ENCODE measurements at places on chromosomes 4 and X.

GRCh38 chr4:154953691-154954090 lies 172.6 kb downstream of the RBM46 start:
- DNase-seq, result no peak

- peak; percentile 9 for DNase-seq
Observed at GRCh38 chr4:102308032-102308799, 37.1 kb downstream of the SLC39A8 start.

DNA sequence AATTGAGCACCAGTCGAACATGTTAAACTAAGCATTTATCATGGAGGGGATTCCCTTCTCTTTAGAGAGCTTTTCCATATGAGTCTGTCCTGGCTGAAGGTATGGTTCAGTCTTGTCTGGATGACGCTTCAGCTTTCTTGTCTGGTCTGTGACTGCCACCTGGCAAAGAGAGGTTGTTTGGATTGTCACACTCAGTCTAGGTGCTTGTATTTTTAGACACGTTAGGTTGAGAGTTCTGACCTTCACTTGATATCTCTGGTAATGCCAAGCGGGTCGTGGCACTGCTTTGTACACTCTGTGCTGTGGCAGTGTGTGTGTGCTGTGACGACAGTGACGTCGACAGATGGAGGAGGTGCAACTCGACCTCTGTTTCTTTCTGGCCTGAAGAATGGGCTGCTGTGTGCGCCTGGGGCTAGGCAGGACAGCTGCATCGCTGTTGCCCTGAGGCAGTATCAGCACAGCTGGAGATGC lies 12.6 kb downstream of the NOCT start:
- DNase-seq, result no peak

DNA sequence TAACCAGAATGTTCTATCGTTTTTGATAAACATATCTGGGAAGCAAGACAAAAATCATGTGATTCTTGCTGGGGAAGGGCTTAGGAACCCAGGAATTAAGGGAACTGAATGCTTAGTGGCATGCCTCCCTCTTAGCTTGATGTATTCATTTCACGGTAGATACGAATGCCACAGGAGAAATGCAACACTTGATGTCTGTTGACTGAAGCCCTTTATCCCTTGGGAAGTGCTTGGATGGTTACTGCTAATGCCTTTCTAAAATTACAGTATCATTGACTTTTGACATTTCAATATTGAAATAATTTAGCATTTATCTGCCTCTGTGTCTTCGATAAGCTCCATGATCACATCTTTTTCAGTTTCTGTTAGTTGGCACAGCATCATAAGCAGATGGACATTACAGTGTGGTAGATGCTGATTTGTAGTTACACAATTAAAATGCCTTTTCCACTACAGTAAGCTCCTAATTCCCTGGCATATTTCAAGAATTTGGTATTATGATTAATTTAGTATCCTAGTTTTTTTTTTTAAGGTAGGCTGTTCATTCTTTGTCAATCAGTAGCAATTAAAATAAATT lies 226.7 kb downstream of the ARHGAP10 start:
- DNase-seq, result no peak

GRCh38 chr4:135670548-135670947 lies 1469.0 kb upstream of the PABPC4L start:
- DNase-seq, result peak; percentile 12

GRCh38 chr4:39521253-39521919 lies 5.9 kb downstream of the UGDH start:
- no peak for DNase-seq

GRCh38 chr4:89834486-89835209 lies 2.3 kb downstream of the SNCA start:
- DNase-seq, result no peak

- DNase-seq, result peak; percentile 37
Observed at GRCh38 chrX:79325263-79325958, 41.7 kb downstream of the ITM2A start.

DNA sequence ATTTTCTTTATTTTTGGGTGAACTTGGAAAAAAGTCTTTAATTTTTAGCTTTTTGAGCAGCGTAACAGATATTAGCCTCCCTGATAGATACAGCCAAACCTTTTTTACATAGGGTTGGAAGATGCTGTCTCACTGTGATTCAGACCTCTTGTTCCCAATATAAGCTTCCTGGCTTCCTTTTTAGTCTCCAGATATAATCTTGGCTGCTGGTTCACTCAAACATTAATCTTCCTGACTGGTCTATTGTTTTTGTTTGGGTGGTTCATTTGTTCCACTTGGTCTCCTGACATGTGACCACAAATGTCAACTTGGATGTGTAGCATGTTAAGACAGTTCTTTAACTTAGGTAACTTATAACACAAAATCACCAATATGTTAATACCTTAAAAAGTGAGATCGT lies 23.0 kb downstream of the RPA4 start:
- no peak for DNase-seq

DNA sequence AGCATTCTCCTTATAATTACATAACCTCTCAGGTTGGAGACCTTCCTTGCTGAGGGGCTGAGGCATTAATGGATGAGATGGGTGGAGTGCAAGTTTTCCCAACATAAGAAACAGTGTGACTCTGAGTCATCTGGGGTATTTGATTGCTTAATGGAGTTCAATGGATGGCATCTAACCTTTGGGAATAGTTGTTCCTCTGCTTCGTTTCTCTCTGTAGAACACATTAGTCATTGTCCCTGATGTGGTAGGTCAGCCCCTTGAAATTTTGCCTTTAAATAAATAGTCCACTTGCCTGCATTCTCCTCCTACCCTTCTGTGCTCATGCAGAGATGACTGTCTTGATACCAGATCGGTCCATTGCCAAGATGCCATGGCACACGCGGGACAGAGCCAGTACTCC lies 38.6 kb downstream of the SLITRK2 start:
- DNase-seq, result no peak

- DNase-seq, result no peak
Observed at GRCh38 chrX:153057281-153057680, 1.0 kb downstream of the PNMA3 start.

GRCh38 chr4:126779436-126780166 lies 853.2 kb upstream of the INTU start:
- DNase-seq, result no peak

GRCh38 chr4:182642831-182643230 lies 274.4 kb downstream of the DCTD start:
- peak; percentile 9 for DNase-seq

DNA sequence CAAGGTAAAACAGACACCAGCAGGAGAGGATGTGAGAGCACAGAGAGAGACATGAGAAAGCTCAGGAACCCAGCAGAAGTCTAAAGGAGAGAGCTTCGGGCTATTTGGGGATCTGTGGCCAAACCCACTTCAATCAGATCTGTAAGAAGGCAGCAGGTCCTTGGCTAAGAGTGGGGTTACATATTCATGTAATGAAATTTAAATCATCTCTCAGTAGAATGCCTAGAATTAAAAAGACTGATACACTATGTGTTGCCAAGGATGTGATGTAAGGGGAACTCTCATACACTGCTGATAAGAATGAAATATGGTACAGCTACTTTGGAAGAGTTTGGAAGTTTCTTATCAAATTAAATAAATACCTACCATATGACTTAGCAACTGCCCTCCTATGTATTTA lies 35.8 kb downstream of the PDE5A start:
- no peak for DNase-seq

- DNase-seq, result no peak
Observed at GRCh38 chr4:182724414-182724813, 192.8 kb downstream of the DCTD start.
